ENCODE measurements at places on chromosomes 13 and 19. TPM values are rescaled to one million over a fixed set of nuclear protein-coding genes. Genes with fewer than 3 reads are reported as not detected.

The NANOS2 gene
- total RNA-seq = not detected

The LCP1 gene
- total RNA-seq = 78.0 TPM

The CFAP97D2 gene
- total RNA-seq = not detected

The PCDH9 gene
- 3.6 TPM for total RNA-seq

The SERPINE3 gene
- total RNA-seq = not detected

All from ascending aorta (tissue), 2 donors.